NCI-H69 (cell line): ENCODE measurements at places on chromosomes 3 and 15.

- DNase-seq, result no peak
These were observed 332.4 kb downstream of the SATB1 start for GRCh38 chr3:18092726-18093125.

GRCh38 chr3:86794361-86795065 is 196.4 kb downstream of the VGLL3 start:
- DNase-seq, result no peak

DNA sequence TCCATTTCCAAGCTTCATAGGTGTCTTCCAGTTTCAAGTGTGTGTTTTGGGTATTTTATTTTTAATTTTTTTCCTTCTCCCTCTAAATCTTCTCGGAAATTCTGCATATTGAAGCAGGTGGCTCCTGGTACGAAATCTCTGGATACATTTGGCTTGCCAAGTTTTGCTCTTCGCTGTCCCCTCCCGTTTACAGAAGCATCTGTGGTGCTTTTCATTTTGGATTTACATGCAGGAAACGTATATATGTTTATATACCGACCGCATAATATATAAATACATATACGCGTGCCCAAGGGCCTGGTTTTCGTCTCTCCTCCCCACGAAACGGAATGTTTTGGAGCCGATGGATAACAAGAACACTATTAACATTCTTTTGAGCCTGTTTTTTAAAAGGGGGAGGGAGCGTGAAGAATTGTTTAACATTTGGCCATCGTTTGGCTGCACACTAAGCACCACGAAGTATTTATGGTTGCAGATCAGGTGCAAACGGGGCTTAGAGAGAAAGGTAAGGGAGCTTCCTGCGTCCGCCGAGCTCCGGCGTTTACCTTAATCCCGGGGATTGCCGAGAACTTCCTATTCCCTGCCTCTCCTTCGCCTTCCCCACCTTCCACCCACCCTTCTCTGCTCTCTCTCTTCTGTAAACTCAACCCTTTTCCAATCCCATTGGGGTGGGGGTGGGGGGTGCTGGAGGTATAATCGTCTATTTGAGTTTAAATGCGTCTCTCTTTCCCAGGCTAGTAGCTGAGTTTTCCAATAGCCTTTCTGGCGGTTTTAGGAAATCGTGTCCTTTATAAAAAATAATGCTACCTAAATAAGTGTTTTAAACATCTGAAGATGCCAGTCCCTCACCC is 1.1 kb upstream of the NLGN1 start:
- peak; percentile 92 for DNase-seq

GRCh38 chr3:159378396-159379194 is 576.7 kb downstream of the MFSD1 start:
- DNase-seq, result peak; percentile 81

DNA sequence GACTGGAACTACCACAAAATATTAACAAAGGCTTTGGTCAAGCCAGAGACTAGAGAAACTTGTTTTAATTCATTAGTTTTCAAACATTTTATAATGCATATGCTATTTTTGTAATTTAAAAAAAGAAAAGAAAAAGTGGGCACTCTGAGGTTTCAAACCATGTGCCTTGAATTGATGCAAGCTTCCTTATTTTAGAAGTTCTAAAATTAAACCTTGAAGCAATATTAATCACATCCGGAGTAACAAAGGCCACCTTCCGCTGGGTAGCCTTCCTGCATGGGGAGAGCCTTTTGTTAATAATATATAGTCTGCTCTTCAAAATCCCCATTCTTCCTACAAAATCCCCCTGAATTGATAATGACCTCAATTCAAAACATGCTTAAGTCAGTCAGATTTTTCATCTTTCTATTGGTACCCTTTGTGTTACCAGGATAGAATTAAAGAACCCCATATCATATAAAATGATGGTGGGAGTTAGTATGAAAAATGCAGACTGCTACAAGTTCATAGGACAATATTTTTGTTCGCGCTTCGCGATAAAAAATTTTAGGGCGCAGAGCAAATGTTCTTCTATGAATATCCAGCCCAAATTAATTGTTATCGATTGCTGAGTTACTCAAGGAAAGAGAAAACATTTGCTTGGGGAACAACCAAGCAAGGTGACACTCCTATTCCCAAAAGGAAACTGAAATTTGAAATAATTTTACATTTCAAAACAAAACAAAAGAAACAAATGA is 30.6 kb downstream of the LDHAL6B start:
- no peak for DNase-seq

- no peak for DNase-seq
These were observed 246.1 kb downstream of the ADAMTS17 start for GRCh38 chr15:100095541-100096247.

GRCh38 chr3:14124223-14124614 is 451 bp downstream of the CHCHD4 start:
- peak; percentile 52 for DNase-seq

GRCh38 chr3:131796558-131797198 is 238.1 kb downstream of the CPNE4 start:
- peak; percentile 34 for DNase-seq

DNA sequence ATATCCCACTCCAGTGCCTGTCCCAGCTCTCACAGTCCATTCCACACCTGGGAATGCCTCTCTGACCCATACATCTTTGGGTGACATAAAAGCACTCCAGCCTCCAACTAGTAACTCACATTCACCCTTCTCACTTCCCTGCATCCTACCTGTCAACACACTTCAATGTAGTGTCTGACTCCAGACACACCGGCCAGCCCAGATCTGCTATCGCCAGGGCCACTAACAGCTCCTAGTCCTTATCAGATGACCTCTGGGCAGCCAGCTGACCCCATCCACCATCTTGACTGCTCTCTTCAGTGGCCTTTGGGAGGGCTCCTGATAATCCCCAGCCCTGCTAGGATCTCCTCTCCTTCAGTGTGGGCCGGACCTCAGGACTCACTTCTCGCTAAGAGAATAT is 2.9 kb upstream of the MCM2 start:
- no peak for DNase-seq

- peak; percentile 2 for DNase-seq
These were observed 147.5 kb downstream of the OSBPL10 start for GRCh38 chr3:31833391-31834190.

- no peak for DNase-seq
These were observed 37.6 kb upstream of the WDR49 start for GRCh38 chr3:167691366-167691765.

DNA sequence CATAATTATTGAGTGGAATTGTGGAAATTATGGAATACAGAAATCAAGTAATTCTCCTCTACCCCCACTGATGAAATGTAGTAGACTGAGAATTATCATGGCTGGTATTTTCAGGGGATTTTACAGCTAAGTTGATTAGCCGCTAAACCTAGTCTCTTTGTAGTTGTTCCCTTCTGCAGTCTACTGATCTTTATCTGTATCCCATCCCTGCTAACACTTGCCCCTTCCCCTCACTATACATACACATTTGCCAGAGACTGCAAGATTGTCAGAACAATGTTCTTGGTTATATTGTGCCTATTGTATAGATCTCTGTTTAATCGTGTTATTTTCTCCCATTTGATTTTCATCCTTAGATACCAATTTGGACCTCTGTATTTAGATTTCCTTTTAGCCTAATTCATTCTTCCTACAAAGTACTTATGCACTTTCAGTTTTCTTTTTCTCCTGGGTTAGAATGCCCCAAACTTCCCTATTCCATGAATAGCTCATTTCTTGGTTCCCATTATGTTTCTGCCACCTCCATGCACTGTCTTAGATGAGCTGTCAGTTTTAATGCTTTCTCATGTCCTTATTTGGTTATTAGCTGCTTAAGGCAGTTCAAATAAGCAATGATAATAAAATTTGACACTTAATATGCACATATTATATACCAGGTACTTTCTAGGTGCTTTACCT is 86.9 kb downstream of the CDIN1 start:
- peak; percentile 31 for DNase-seq

DNA sequence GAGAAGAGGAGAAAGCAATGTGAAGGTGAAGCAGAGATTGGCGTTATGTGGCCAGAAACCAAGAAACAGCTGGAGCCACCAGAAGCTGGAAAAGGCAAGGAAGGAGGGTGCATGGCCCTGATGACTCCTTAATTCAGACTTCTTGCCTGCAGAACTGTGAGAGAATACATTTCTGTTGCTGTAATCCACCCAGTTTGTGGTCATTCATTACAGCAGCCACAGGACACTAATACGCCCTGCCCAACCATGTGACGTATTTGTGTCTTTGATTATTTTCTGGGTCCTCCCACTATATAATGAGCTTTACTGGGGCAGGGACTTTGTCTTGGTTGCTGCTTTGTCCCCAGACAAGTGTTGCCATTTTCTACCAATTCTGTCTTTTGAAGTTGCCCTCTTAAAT is 64.5 kb upstream of the MITF start:
- no peak for DNase-seq

- no peak for DNase-seq
These were observed 22.6 kb downstream of the LMCD1 start for GRCh38 chr3:8524249-8524648.

DNA sequence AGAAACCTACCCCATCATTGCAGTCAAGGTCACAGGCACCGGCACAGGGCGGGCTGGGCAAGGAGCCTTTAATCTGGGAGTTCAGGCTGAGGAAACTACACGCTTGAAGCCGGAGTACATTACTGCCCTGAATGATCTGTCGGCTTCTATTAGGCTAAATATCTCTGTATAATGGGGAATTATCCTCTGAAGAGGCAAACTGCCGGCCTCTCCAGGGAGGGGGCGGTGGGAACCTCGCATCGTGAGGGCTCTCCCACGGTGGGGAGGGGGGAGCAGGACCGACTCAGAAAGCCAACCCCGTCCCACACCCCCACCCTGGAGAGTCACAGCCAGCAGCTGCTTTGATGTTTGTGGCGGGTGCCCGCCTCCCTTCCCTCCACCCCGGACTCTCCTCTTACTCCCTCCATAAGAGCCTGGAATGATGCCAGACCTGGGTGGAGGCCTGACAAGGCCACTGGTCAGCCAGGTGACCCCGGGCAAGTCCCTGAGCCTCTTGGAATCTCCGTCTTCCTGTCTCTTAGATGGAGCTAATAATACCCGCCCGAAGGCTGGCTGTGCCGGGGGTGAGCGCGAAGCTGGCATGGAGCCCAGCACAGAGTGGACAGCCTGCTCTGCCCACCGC is 63.4 kb upstream of the LINGO1 start:
- DNase-seq, result peak; percentile 16

DNA sequence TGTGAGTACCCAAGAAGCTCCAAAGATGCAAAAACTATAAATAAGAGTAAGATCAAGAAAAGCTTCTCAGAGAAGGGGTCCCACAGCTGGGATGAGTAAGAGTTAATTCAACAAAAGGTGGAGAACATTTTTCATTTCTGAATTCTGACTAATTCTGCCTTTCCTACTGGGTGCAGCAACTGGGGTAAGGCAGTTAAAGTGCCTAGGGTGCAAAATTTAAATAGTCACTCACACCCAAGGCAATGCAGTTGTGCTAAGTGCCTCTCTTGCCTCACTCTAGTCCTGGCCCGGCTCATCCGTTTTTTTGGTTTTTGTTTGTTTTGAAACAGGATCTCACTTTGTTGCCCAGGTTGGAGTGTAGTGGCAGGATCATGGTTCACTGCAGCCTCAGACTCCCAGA is 240.2 kb downstream of the TP63 start:
- DNase-seq, result peak; percentile 63
